Femur (tissue), 1 donor: ENCODE measurements at places on chromosomes 4 and X.

DNA sequence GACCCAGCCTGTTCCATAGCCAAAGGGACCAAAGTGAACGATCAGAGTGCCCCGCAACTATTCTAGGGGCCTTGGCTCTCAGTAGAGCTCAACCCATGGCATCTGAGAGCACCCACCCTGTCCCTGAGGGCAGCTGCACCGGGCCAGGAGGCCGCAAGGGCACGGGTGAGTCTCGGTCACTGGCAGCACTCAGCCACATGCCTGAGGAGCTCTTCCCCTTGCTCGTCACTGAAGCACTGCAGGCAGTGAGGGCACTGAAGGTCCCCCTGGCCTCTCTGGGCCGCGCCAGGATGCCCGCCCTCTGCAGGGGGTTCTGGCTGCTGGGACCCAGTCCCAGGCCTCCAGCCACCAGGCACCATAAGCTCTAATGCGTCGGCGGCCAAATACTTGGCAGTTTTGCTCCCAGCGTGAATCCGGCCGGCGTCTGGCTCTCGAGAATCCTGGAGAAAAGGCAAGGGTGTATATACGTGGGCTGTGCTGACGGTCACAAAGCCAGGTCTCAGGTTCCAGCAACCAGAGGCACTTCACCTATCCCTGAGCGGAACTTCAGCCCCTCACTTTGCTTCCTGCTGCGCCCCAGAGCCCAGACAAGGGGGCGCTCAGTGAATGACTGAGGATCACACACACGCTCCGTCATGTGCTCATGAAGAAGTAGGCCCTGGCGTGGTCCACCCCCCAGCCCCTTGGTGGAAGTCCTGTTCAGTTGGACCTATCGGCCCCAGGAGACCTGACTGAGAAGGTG is 13.9 kb downstream of the TNIP2 start:
- no peak for DNase-seq

GRCh38 chr4:123632693-123633030 is 236.1 kb downstream of the SPRY1 start:
- no peak for DNase-seq

DNA sequence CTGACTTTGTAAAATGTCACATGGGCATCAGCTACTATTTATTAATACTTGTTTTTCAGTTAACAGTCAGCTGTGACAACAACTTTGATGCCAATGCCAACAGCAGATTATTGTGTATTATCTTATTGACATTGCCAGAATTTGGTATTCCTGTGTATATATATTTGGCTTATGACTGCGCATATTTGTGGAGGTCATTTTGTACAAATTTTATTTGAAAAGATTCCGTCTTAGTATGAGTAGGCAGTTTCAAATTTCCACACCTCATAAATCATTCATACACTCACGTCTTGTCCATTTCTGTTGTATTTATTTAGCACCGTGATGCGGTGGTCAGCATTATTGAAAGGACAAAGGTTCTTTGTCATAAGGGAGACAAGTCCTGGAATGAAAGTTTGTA is 558.2 kb upstream of the NDST4 start:
- no peak for DNase-seq

DNA sequence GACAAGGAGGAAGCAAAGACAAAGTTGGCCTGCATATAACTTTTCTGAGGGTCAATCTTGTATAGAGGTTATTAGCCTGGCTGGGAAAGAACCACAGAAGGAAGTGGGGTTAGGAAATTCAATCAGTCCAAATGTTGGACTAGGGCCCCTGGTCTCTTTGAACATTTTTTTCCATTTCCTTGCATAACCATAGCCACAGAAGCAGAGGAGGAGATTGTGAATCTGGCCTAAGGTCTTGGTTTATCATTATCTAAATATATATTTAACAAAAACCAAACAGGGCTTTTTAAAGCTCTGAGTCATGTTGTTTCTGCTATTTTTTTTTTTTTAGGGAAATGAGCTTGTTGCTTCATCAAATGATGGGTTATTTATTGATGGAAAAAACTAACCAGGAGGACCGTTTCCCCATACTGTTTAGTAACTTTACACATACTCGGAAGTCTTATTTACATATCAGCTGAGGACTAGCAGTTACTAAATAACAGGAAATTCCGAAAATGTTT is 97.7 kb upstream of the ACSL4 start:
- no peak for DNase-seq

DNA sequence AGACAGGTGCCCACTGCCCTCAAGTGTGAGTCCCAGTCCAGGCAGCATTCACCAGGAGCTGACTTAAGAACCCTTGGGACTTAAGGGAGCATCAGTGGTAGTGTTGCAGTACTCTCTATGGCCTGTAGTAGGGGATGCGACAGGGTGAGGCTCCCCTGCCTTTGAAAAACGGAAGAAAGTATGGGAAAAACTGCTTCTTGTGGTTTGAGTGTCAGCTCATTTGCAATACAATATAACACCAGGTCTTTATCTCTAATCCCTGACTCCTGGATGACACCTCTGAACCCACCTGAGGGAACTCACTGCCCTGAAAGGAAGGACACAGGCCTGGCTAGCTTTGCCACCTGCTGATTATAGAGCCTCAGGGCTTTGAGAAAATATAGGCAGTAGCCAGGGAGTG is 176.0 kb downstream of the SMARCA1 start:
- no peak for DNase-seq

- no peak for DNase-seq
These were observed 754.3 kb upstream of the MAGEB2 start for GRCh38 chrX:29461039-29461438.

DNA sequence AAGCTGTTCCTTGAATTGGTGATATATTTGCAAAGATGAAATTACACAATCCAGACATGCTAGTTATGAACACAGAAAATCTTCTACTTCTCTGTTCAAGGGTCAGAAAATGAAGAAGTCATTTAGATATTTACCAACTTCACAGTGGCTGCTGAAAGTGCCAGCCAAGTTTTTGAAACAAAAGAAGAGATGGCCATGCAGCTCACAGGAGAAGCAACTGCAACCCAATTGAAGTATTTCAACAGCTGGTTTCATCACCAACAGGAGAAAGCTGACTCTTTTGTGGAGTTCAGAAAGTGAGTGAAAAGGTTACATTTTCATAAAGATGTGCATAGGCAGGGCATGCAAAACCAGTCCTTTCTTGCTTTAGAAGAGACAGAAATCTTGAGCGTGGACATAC is 70.1 kb upstream of the LSM6 start:
- DNase-seq = no peak

DNA sequence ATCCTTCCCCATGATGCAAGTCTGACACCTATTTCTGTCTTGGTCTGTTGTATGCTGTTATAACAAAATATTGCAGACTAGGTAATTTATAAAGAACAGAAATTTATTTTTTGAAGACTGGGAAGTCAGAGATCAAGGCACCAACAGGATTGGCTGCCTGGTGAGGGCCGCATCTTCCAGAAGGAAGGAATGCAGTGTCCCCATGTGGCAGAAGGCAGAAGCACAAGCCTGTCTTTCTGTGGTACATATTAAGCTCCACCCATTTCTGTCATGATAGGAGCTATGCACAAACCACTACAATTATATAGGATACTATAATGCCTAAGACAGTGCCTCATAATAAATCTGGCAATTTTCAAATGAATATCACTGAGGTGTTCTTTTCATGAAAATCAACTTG is 502.3 kb upstream of the DIAPH2 start:
- DNase-seq = no peak

GRCh38 chrX:112341598-112341997 is 259.0 kb upstream of the TRPC5 start:
- no peak for DNase-seq

DNA sequence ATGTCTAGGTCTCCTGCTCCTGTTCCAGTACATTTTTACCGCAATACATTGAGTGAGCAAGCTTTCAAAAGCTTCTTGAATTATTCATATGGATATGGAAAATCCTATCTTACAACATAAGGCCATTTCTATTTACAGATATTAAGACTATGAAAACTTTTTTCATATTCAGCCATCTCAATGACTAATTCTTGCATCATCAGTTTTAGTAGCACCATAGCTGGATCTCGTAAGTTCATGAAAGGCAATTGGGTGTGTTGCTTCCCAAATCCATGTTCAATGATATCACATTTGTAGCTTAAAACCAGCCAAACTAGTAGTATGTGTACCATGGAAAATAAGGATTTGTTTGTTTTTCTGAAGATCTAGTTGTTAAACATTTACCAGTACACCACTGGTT is 118.3 kb upstream of the GABRA2 start:
- no peak for DNase-seq

DNA sequence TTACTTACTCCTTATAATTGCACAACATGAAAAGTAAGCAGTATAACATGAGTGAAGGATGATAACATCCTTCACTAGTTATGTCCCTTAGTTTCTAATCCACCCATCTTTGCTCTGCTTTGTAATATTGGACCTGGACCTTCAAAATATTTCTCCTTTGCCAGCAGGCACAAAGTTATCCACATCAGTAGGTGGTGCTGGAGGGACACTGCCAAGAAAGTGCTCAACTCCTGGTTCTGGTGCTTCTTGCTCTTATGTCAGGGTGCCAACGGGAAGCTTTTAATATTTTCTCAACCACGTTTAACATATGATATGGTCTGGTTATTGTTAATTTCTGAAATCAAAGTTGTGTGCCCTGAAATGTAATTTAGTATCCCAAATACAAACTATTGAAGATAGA is 49.1 kb downstream of the TMEM165 start:
- no peak for DNase-seq

- DNase-seq = no peak
These were observed 31.8 kb downstream of the PRDM8 start for GRCh38 chr4:80229128-80229527.

- DNase-seq = no peak
These were observed 6.7 kb downstream of the RAB9A start for GRCh38 chrX:13695601-13696115.

- no peak for DNase-seq
These were observed 46.4 kb downstream of the TBC1D14 start for GRCh38 chr4:6956087-6956433.

DNA sequence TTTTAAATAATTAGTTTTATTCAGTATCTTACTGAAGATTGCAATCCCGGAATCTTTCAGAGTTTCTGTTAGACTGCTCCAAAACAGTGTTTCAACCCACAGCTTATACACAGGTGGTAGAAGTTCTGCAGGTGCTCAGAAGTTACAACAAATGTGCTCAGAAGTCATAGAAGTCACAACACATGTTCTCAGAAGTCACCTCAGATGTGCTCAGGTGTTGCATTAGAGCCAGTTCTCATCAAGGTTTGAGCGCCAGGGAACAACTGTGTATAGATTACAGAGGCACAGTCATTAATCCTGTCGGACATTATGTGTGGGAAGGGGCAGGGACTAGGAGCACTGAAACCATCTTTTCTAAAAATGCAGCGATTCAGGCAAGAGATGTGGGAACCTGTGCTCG is 124.5 kb downstream of the ARSF start:
- no peak for DNase-seq

GRCh38 chrX:64191281-64192010 is 14.1 kb downstream of the AMER1 start:
- no peak for DNase-seq

GRCh38 chrX:85930099-85930498 is 117.3 kb downstream of the CHM start:
- no peak for DNase-seq

DNA sequence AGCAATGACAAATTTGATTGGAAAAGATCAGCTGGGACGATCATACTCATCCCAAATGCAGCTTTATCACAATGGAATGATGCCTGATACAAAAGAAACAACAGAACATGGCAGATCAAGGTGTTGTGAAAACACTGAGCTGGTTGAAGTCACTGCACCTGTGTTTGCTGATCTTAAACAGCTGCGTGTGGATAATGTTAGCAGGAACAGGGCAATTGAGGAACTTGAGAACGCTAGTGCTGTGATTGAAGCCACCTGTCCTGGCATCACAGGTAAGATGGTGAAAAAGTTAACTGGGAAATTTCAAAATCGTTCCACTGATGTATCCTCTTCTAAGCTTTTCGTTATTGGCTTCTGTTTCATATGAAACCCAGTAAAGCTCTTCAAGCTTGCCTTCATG is 27.4 kb upstream of the SOD3 start:
- DNase-seq = no peak

- DNase-seq = no peak
These were observed 1557.9 kb downstream of the C4orf33 start for GRCh38 chr4:130653842-130654241.

DNA sequence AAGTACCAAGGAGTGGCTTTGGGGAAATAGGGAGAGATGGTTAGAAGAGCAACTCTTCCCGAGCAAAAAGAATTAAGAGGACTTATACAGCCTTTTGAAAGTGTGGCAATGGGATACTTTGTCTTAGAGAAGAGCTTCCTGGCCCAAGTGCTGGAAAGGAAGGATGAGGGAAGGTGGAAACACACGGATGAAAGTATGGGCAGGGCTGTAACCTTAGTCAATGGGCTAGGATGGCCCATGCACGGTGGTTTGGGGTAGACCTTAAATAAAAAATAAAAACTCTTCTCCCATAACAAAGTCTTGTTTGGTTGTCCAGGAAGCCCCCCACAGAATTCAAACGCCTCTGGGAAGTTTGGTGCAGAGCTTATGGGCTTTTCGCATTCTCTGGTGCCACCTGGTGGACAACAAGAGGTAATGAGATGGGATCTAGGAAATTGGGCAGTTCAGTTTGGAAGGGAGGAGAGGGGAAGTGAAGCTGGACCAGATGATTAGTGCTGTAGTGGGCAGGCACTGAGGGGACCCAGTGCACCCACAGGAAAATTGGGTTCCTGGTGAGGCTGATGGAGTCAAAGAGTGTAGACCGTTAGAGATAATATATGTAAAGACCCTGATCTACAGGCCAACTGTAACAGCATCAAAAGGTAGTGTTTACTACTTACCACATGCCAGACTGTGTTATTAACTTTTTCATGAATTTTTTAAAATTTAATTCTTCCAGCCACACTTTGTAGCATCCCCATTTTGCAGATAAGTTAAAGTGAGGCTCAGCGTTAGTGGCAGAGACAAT is 13.8 kb upstream of the ENOX2 start:
- DNase-seq = peak; percentile 55

GRCh38 chrX:16451334-16451733 is 198.6 kb upstream of the S100G start:
- no peak for DNase-seq

GRCh38 chr4:95982516-95982915 is 142.6 kb downstream of the PDHA2 start:
- DNase-seq = no peak

DNA sequence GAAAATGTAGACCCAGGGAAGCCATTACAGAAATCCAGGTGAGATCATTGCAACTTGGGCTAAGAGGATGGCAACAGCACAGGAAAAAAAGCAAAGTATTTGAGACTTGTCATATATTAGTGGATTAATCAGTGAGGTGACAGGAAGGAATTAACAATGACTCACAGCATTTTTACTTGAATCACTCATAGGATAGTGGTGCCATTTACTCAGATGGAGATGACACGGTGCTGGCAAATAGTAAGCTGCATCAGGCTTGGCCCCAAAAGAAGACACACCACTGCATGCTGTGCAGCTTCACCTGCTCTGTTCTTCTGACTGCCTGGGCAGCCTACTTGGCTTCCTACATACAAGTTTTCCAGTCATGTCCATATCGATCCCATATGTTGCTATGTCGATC is 144.8 kb downstream of the FRYL start:
- no peak for DNase-seq
